SJCRH30 (cell line): ENCODE measurements at places on chromosomes 1 and 21.

DNA sequence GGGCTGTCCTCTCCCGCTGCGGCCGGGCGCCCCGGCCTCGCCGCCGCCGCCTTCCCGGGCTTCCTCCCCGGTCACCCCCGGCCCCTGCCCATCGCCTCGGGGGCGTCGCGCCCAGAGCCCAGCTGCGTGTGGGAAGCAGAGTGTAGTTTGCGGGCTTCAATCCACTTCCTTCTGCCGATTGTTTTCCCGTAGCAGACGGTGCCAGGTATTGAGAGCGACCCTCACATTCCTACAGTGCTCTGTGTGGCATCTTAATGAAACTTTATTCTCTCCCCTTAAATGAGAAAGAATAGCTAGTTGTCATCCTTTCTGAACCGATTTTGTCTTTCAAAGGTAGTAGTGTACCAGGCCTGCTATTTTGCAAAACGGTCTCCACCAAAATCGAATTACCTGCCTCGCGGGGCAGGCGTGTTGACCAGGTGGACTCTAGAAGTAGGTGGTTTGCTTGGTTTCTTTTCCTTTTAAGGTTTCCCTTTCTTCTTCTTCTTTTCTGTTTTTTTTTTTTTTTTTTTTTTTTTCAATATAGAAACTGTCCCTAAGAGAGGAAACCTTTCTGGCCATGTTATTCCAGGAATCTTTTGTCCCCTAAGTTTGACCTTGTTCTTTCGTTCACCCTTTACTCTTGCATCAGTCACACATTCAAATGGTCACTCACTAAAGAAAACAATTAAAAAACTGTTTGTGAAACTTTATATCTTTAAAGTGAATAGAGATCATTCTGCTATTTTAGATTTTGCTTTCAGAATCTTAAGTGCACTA is 881 bp downstream of the USP25 start:
- no peak for DNase-seq

- DNase-seq, result no peak
Measured at GRCh38 chr1:88730995-88731394, 46.9 kb downstream of the PKN2 start.

GRCh38 chr1:19087737-19088594 is 122.1 kb downstream of the UBR4 start:
- DNase-seq, result no peak

DNA sequence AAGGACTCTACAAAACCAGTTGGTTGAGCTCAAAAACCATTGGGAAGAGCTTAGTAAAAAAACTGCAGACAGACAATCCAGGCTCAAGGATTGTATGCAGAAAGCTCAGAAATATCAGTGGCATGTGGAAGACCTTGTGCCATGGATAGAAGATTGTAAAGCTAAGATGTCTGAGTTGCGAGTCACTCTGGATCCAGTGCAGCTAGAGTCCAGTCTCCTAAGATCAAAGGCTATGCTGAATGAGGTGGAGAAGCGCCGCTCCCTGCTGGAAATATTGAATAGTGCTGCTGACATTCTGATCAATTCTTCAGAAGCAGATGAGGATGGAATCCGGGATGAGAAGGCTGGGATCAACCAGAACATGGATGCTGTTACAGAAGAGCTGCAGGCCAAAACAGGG is 104.0 kb upstream of the BMP8A start:
- DNase-seq, result peak; percentile 43
